ENCODE measurements at places on chromosomes 2 and 18. TPM values are rescaled to one million over a fixed set of nuclear protein-coding genes. Genes with fewer than 3 reads are reported as not detected.

Gene LIMS4
- total RNA-seq, result 0.23 TPM

- DNase-seq, result no peak
Observed at GRCh38 chr2:172358691-172359556, 68.5 kb upstream of the ITGA6 start.

GRCh38 chr18:59114160-59114559 lies 25.5 kb upstream of the SEC11C start:
- no peak for DNase-seq

- DNase-seq, result no peak
Observed at GRCh38 chr2:85106489-85107180, 26.6 kb upstream of the TCF7L1 start.

Gene RAB17
- not detected for total RNA-seq
